ENCODE measurements at places on chromosomes 11 and 22.

DNA sequence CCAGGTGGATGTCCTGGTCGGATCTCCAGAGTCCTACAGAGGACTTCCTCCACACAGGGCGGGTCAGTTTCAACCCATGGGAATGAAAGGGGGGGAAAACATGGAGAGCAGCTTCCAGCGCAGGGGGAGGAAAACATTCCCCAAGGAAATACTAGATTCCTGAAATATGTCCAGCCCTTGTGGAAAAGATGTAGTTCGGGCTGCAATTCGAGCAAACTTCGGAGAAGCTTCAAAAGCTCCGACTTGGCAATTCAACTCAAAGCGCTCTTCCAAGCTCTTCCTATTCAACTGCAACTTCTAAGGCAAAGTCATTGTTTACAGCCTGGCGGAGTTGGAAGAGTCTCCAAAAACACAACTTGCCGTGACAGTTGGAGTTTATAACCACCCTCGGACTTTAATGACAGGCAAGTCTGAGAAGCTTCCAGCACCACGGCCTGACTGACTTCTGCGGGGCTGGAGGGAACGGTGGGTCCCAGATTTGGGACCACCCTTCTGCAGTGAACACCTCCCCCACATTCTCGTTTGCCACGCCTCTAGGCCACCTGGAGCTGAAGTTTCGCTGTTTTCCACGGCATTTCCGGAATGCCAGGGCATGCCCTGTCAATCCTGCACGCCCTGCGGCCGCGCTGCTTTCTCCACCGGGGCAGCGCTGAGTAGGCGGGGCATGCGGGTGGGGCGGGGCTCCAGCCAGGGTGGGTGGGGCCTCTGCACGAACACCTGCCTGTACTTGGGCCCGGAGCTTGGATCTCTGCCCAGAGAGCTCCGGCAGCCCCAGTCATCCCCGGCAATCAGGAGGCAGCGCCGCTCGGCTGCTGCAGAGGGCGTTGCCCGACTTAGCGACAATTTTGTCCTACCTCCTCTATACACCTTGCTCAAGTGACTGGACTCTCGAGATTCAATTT, 49.0 kb upstream of the BIRC3 start:
- H3K36me3 ChIP-seq = no peaks in the 10 kb centered on the region
- peaks cover 16% of the 10 kb centered on the region for H3K4me1 ChIP-seq
- peaks cover 14% of the 10 kb centered on the region for H3K27me3 ChIP-seq
- H3K4me3 ChIP-seq = peak overlapping the region; percentile 89

DNA sequence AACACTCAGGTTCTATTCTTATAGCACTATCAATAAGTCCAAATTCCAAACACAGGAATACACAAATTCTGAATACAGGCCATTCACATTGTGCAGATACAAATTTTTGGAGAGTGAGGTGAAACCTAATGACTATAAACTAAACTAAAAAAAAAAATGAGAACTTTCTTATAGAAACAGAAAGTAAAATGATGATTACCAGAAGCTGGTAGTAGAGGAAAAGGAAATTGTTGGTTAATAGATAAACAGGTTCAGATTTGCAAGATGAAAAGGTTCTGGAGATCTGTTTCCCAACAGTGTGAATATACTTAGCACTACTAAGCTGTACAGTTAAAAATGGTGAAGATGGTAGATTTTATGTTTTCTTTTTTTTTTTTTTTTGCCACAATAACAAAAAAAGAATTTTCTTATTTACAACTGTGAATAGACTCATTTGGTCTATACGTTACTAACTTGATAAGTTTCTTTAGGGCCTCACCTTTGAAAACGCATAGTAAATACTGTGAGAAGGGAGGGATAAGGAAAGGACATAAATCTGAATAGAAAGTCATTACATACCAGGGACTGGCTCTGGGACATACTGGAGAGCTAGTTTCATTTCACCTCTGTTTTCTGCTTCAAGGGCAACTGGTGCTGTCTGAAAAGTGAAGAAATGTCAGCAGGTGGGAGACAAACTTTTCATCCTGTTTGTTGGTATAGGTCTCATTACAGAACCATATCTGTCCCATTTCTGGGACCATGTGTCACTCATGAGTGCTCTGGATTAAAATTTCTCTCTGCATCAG, 14.2 kb upstream of the CCDC89 start:
- H3K4me1 ChIP-seq = peaks cover 12% of the 10 kb centered on the region
- peak overlapping the region; percentile 59 for H3K4me3 ChIP-seq
- H3K36me3 ChIP-seq = peaks cover 19% of the 10 kb centered on the region

DNA sequence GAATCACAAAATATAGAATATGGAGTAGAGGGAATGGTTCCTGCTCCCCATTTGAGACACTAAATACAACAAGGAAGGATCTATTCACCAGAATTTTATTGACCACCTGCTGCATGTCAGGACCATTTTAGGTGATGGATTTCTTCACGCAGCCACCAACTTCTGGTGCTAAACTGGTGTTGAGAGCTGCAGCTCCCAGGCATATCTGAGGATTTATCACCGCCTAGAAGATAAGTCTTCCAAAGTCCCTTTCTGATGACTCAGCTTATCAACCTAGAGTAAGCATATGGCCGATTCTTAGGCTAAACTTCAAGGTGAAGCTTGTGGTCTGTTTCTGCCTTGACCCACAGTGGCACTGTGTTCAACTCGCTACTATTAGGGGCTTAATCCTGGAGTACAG, 6.7 kb downstream of the DDI1 start:
- H3K4me1 ChIP-seq = no peaks in the 10 kb centered on the region
- H3K36me3 ChIP-seq = no peaks in the 10 kb centered on the region
- H3K27me3 ChIP-seq = no peaks in the 10 kb centered on the region
- H3K4me3 ChIP-seq = no peak overlapping the region
- H3K27ac ChIP-seq = no peak overlapping the region

GRCh38 chr22:27507111-27507611, 294.4 kb downstream of the MN1 start:
- no peak for DNase-seq
- H3K4me3 ChIP-seq = no peak overlapping the region
- H3K4me1 ChIP-seq = no peaks in the 10 kb centered on the region
- H3K27me3 ChIP-seq = peaks cover 4% of the 10 kb centered on the region
- H3K27ac ChIP-seq = no peak overlapping the region

GRCh38 chr22:42178910-42179519, 48.4 kb upstream of the CYP2D6 start:
- no peaks in the 10 kb centered on the region for H3K27me3 ChIP-seq
- no peak overlapping the region for H3K27ac ChIP-seq
- DNase-seq = no peak
- H3K36me3 ChIP-seq = peaks cover 32% of the 10 kb centered on the region
- H3K4me1 ChIP-seq = peaks cover 64% of the 10 kb centered on the region
- peak overlapping the region; percentile 33 for H3K4me3 ChIP-seq

- H3K4me3 ChIP-seq = no peak overlapping the region
- H3K27ac ChIP-seq = no peak overlapping the region
Observed at GRCh38 chr11:134537296-134537695, 125.3 kb upstream of the B3GAT1 start.

- H3K4me3 ChIP-seq = no peak overlapping the region
- no peaks in the 10 kb centered on the region for H3K36me3 ChIP-seq
Observed at GRCh38 chr11:16468735-16469453, 112.5 kb upstream of the SOX6 start.

GRCh38 chr11:81007046-81007445, 1566.2 kb upstream of the TENM4 start:
- no peak overlapping the region for H3K4me3 ChIP-seq
- no peak for DNase-seq
- H3K27ac ChIP-seq = no peak overlapping the region
- no peaks in the 10 kb centered on the region for H3K4me1 ChIP-seq
- H3K27me3 ChIP-seq = no peaks in the 10 kb centered on the region

DNA sequence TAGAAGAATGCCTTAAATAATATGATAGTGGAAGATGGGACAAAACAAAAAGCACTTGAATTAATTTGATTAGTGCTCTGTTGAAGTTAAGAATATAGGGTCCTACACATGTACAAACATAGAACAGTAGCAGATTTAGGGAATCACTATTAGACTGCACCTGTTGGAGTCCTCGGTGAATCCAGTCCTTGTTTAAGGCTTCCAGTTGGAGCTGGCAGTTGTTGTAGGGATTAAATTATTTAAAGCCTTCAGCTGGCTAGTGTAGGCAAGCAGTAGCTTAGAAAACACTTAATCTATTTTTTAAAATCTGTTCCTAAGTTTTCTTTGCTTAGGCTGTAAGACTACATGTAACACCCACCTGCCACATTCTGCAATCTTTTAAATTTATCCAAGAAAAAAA, 24.5 kb upstream of the CSTF3 start:
- no peaks in the 10 kb centered on the region for H3K27me3 ChIP-seq
- no peaks in the 10 kb centered on the region for H3K36me3 ChIP-seq
- H3K27ac ChIP-seq = no peak overlapping the region
- no peaks in the 10 kb centered on the region for H3K4me1 ChIP-seq

- no peak for DNase-seq
- peaks cover 5% of the 10 kb centered on the region for H3K36me3 ChIP-seq
- peaks cover 7% of the 10 kb centered on the region for H3K27me3 ChIP-seq
- H3K27ac ChIP-seq = no peak overlapping the region
Observed at GRCh38 chr11:61281581-61282250, 13.4 kb downstream of the VWCE start.

DNA sequence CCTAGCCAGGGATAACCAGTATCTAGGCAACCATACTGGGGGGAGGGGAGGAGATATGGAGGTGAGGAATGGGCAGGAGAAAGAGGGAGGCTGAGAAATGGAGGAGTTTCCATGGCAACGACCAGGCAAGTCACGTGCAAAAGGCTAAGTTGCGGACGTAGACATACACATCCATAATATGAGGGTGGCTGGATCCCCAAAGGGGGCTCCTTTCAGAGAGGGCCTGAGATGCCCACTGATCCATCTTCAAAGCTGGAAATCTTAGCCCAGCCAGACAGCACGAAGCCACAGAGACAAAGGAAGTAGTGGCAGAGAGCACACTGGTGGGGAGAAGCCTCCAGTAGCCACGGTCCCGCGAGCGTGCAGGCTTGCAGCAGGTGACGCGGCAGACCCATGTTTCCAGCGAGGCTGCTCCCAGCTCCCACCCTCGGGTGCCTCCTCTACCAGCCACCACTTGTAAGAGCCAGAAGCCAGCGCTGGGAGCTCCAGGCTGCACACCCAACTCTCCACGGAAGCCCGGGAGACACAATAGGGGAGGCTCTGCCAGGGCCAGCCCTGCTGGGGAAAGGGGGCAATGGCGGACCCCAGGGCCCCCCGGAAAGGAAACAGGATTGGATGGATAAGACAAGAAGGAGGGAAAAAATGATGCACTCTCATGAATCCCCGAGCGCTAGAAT, 938 bp downstream of the FXYD6 start:
- peaks cover 30% of the 10 kb centered on the region for H3K4me1 ChIP-seq
- H3K27ac ChIP-seq = peak overlapping the region; percentile 44
- H3K4me3 ChIP-seq = peak overlapping the region; percentile 91
- H3K27me3 ChIP-seq = peaks cover 90% of the 10 kb centered on the region
- DNase-seq = peak; percentile 24
- peaks cover 3% of the 10 kb centered on the region for H3K36me3 ChIP-seq

DNA sequence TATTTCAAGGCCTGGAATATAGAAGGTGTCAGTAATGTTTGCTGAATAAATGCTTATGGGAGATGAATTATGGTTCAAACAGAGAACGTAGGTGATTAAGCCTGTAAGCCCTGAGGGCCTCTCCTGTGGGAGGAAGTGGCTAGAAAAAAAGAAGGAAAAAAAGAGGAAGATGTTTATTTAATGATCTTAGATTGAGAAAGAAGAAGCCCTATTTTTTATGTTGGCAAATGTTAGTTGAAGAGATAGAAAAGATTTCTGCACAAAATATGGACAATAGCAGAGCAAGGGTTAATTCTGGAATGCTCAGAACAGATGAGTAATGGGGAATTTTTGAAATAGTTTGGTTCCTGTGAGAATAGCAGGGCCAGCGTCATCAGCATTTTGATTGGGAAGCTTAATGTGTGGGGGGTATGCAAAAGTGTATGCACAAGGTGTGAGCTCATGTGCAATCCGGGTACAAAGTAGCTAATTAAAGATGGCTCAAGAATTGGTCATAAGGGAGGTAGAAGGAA, 95.7 kb downstream of the TEAD1 start:
- no peak for DNase-seq
- no peak overlapping the region for H3K27ac ChIP-seq
- no peaks in the 10 kb centered on the region for H3K4me1 ChIP-seq
- peaks cover 21% of the 10 kb centered on the region for H3K27me3 ChIP-seq

DNA sequence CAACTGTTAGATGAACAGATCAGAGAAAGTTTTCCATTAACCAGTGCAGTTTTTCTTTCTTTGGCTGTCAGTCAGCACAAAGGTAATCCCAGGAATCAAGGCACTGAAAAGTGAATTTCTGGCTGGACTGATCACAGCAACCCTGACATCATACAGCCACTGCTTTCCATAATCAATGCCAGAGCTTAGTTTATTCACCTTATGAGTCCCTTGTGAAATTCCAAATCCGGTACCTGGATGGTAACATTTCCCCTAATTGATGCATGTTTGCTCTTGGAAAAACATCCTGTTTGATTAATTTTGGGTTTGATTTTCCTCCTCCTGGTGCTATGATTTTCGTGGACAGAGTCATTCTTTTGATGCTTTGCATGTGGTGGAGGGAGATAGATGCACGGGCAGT, 319.8 kb downstream of the INSC start:
- DNase-seq = no peak
- H3K27me3 ChIP-seq = peaks cover 7% of the 10 kb centered on the region
- no peaks in the 10 kb centered on the region for H3K36me3 ChIP-seq

DNA sequence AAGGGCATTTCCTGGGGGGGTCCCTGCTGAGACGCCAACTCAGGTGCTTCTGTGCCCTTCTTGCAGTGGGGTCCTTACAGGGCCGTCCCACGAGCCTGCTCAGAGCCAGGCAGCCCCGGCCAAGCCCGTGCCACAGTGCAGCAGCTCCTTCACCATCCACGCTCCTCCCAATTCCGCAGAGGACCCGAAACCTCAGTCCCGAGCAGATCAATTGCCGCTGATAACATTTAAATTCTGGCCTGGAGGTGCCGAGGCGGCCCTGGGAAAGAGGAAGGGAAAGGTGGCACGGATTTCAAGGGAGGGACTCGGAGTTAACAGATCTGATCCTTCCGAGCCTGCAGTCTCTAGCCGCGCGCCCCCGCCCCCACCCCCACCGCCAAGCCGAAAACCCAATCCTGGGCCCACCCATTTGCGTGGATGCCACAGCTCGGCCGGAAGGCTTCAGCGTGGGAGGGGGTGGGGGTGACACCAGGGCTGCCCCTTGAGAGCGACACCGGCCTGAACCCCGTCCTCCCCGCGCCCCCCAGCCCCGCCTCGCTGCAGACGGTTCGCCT, 32.3 kb upstream of the JAM3 start:
- H3K27ac ChIP-seq = peak overlapping the region; percentile 89
- peaks cover 42% of the 10 kb centered on the region for H3K4me1 ChIP-seq

GRCh38 chr11:103051981-103052380, 40.0 kb downstream of the DCUN1D5 start:
- H3K4me3 ChIP-seq = no peak overlapping the region
- no peak overlapping the region for H3K27ac ChIP-seq
- DNase-seq = no peak
- peaks cover 7% of the 10 kb centered on the region for H3K27me3 ChIP-seq

- DNase-seq = no peak
- no peak overlapping the region for H3K27ac ChIP-seq
- H3K36me3 ChIP-seq = peaks cover 3% of the 10 kb centered on the region
Observed at GRCh38 chr11:46889251-46889650, 29.1 kb downstream of the LRP4 start.

- no peaks in the 10 kb centered on the region for H3K36me3 ChIP-seq
- no peak overlapping the region for H3K27ac ChIP-seq
- no peaks in the 10 kb centered on the region for H3K4me1 ChIP-seq
Observed at GRCh38 chr11:78605296-78605695, 30.6 kb upstream of the NARS2 start.

GRCh38 chr11:121615501-121615900, 162.7 kb upstream of the SORL1-AS1 start:
- no peak overlapping the region for H3K27ac ChIP-seq
- H3K27me3 ChIP-seq = no peaks in the 10 kb centered on the region
- DNase-seq = no peak
- no peaks in the 10 kb centered on the region for H3K4me1 ChIP-seq
- H3K4me3 ChIP-seq = no peak overlapping the region
- H3K36me3 ChIP-seq = peaks cover 98% of the 10 kb centered on the region
